Kidney capillary endothelial cell (primary cell): ENCODE measurements at places on chromosomes 7 and 10.

DNA sequence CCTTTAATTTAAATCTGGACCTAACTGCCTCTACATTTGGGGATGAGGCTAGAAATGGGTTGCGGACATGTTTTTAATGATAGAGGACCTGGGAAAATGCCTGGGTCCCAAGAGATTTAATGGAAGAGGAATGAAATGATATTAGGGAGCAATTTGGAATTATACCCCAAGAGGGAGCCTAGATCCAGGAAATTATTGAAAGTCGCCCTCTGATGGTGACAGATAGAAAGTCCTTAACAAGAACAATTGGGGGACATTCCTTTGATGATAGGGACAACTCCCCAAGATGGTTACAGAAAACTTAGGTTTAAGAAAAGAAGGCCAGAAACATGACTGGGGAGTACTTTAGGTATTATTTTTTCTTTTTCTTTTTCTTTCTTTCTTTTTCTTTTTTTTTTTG, 9.5 kb upstream of the TSGA13 start:
- peak; percentile 8 for DNase-seq

GRCh38 chr7:85075864-85076263, 111.0 kb downstream of the SEMA3D start:
- no peak for DNase-seq

- no peak for DNase-seq
Measured at GRCh38 chr7:1404898-1405548, 54.2 kb downstream of the MICALL2 start.

DNA sequence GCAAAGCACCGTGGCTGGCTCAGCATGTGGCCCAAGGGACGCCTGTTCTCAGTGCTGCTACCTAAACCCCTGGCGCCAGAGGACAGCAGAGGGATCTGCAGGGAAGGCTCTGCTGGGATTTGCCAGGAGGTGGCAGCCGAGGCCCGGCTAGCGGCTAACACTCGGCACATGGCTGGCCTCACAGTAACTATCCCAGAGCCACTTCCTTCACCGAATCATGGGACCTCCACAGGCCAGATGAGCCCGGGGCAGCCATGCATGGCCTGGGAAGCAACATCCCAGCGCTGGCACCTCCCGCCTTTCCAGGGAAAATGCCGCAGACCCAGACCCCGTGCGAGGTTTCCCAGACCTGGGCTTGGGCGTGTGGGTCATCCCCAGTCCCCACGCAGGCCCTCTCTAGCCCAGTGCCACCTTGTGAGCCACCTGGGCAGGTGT, 36.4 kb downstream of the DPYSL4 start:
- DNase-seq: peak; percentile 74

GRCh38 chr7:7265081-7266075, 83.0 kb downstream of the C1GALT1 start:
- DNase-seq: no peak

GRCh38 chr7:124261710-124262109, 228.8 kb upstream of the TMEM229A start:
- DNase-seq: no peak

DNA sequence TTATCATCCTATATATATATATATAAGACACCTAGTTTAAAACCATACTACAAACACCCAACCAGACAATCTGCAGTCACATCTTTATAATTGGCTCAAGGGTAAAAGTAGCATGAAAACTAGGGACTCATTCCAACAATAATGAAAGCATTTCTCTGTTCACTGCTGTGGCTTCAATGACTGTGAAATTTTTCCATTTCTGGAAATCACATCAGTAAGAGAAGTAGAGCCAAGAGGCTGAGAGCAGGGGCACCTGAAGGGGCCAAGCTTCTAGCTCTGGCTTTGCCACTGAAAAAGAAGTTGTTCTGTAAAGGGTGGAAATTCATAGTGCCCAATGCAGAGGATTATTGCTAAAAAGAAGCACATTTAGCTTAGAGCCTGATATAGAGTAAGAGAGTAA, 158.6 kb upstream of the GLI3 start:
- DNase-seq: no peak

DNA sequence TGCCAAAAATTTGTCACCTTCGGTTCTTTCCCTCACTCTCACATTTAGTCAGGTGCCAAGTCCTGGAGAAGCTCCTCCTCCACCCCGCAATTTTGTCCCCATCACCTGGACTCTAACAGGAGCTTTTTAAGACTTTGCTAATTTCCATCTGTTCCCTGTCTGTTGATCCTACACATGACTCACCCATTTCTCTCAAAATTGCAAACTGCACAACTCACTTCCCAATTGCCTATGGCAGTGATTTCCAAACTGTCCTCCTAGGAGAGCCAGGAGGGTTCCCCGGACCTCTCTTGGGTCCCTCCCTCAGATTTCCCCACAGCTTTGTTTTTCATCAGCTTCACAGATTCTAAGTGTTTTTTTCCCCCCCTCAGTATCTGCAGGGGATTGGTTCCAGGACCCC, 120.3 kb downstream of the WNT2 start:
- no peak for DNase-seq

DNA sequence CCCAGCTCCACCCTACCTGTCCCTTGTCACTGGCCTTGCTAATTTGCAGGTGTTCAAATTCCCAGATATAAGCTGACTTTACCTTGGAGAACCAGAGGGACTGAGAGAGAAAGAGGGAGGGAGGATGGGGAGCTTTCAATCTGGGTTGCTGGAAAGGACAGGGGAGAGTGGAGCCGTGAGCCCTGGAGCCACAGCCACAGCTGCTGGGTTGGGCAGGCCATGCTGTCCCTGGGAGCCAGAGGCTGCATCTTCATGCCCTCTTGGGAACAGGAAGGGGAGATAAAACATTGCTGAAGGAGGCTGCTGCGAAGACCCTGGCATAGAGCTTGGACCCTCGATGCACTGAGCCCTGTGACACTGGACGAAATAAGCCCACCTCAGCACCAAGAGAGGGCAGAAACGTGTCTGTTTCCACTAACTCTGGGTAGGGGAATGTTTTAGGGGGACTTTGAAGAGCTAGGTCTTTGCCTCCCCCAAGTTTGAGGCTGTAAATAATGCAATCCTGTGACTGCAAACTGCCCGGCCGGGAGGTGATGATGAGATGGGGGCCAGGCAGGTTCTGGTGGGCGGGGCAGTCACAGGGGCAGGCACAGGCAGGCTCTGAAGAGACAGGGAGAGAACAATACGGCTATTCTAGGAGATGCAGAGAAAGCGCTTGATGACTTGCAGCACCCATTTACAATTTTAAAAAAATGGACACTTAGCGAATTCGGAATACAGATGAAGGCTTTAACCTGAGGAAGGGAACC, 5.8 kb upstream of the JAKMIP3 start:
- DNase-seq: no peak

- DNase-seq: no peak
Measured at GRCh38 chr10:133030781-133031180, 56.9 kb upstream of the ADGRA1 start.

GRCh38 chr7:96415293-96415940, 93.5 kb upstream of the SLC25A13 start:
- no peak for DNase-seq

GRCh38 chr10:78802866-78803265, 265.9 kb upstream of the ZMIZ1 start:
- DNase-seq: peak; percentile 49

DNA sequence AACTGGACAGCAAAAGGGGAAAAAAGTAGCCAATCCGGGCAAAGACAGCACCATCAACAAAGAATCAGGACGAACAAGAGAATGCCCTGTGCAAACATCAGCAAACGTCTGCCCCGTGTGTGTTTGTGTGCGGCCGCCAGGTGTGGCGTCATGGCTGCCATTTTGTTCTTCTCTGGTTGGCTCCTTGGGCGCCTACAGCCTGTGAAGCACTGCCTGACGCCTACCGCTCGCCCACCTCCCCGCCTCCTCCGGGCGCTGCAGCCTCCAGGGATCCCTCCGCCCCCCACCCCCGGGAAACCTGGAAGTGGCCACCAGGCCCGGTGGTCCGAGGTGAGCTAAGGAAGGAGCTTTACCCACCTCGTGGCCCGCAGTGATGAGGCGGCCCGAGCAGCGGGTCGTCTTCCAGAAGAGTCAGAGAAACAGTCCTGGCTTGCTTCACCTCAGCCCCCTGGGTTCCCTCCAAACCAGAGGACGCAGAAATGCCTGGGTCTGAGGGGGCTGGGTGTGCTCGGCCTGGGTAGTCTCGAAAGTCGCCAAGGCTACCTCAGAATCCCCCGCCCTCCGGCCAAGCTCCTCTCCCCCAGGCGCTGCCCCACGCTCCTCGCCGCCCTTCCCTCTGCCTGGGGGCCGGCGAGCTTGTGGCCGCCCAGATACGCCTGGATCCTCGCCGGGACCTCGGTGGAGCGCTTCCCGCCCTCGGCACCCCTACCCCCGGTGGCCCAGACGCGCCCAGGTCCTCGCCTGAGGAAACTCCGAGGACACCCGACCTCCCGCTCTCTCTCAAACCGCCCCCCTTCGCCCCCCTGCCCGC, 61.8 kb upstream of the IL6 start:
- DNase-seq: no peak

DNA sequence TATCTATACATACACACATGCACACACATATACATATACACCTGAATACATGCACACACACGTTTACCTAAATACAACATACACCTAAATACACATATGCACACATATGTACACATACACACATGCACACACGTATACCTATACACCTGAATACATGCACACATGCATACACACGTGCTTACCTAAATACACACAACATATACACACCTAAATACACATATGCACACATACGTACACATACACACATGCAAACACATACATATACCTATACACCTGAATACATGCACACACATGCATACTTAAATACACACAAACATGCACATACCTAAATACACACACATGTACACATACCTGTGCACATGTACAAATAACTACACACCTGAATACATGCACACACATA, 433.8 kb upstream of the FOXK1 start:
- no peak for DNase-seq

GRCh38 chr10:84140036-84140379, 699 bp downstream of the GHITM start:
- no peak for DNase-seq

DNA sequence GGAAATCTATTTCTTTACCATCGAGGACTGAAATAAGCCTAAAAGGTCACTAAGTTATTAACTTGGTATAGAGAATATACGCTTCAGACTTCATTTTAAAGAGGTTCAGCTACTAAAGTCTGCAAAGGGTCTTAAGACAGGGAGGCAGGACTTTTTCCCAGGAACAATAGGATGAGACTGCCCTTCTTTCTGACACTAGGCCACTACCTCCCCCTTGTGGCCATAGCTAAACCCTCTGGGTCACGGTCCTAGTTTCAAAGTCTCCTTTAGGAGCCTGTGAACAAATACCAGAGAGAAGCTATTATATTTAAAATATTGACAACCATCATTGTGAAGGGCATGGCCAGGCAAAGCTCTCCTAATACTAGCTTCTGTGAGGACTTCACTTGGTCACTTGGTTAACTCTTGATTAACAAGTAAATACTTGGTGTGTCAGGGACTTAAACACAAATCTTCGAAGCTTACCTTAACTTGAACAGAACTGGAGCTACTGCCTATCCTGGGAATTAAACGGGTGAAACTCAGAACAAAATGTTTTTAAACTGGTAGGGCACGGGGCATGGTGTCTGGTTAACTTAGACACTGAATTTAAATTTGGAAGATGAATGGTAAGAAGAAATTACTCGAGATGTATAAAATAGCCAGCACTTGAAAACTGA, 75.6 kb downstream of the CCDC6 start:
- DNase-seq: peak; percentile 53

DNA sequence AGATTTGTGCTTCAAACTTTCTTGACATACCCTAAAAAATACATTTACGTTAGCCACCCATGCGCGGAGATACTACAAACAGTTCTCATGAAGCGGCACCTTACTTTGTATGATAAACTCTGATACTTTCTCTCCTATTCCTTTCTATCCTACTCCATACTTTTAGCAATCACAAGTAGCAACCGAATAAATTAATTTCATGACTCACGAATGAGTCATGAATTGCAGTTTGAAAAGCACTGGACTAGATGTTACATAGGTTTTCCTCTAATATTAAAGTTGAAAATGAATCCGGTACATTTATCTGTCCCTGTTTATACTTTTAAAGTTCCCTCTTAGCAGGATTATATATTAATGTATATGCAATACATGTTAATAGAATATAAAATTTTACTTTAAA, 67.6 kb downstream of the CUBN start:
- DNase-seq: peak; percentile 81

DNA sequence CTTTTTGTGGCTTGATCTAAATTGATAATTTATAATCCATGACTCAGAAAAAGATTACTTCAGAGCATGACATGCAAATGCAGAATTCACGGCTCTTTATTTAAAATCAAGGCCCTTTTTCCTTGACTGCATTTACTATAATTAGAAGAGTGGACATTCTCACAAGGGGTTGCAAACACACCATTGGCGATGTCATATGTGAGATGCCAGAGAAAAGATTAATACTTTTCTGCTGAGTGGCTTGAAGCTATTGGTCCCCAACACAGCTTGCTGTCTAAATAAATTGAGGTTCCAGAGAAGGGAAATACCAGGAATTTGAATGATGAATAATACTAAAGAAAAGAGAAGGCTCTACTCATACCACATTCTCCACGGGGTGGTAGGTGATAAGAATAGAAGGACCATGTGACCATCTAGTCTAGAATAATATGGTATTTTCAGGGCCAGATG, 78.7 kb upstream of the ARID5B start:
- DNase-seq: no peak

GRCh38 chr7:158458096-158458495, 129.5 kb downstream of the PTPRN2 start:
- no peak for DNase-seq

DNA sequence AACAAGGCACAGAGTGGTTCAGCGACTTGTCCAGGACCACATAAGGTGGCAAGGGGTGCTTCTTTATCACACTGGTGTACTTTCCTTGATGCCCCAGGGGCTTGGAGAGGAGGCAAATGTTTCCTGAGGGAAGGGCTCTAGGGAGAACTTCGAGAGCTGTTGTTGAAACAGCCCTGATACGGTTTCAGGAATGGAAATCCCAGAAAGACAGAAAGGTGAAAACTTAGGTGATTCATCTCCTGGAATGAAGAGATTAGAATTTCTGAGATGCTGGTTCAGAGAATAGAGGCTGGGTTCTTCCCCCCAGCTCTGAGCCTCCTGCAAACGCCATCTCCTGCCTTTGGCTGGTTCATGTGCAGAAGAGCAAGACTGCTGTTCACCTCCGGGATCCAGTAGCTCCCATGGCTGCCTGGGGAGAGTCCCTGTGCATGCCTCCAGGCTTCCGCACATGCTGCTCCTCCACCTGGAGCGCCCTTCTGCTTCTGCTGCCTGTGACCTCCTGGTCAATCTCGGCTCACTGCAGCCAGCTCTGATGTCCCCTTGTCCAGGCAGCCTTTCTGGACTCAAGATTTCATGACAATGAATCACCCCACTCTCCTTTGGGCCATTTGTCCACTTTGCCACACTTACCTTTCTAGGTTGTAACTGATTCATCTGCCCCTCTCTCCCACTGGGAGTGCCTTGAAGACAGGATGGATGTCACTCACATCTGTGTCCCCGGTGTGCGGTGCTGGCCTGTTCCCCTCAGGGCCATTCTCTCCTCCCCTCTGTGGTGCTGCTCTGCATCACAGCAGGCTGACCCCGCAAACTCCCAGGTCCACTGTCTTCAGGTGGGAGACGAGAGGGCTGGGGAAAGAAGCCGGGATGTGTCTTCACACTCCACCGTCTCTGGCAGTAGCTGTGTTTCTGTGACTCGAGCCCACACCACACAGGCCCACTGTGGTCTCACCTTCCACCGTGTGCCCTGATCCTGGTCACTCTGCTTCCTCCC, 3.6 kb upstream of the CDH23 start:
- DNase-seq: no peak
